T-cell (primary cell): ENCODE measurements at places on chromosomes 5 and 9.

DNA sequence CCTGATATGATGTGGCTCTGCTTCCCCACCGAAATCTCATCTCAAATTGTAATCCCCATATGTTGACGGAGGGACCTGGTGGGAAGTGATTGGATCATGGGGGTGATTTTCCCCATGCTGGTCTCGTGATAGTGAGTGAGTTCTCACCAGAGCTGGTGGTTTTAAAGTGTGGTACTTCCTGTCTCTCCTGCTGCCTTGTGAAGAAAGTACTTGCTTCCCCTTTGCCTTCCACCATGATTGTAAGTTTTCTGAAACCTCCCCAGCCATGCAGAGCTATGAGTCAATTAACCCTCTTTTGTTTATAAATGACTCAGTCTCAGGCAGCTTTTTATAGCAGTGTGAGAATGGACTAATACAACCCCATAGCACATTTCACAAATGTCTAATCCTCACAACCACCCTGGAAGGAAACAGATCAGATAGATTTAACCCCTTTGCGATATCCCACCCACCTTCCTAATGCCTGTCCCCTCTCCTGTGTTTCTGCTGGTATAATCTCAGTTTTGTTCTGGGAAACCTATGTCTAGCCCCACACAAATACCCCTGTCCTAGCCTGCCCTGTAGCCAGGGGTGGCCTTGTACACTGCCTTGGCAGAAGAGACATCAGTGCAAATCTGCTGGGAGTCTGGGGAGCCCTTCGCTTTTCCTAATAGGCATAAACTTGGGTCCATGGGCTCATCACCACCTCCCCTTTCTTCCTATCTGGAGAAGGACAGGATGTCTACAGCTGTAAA, 157.0 kb upstream of the RAI14 start:
- DNase-seq, result no peak

- DNase-seq, result no peak
These were observed 82.9 kb downstream of the RXRA start for GRCh38 chr9:134408939-134409737.

- DNase-seq, result no peak
These were observed 161.2 kb downstream of the RGS3 start for GRCh38 chr9:113624721-113625120.

- no peak for DNase-seq
These were observed 17.9 kb downstream of the TMEM245 start for GRCh38 chr9:109101810-109102209.

DNA sequence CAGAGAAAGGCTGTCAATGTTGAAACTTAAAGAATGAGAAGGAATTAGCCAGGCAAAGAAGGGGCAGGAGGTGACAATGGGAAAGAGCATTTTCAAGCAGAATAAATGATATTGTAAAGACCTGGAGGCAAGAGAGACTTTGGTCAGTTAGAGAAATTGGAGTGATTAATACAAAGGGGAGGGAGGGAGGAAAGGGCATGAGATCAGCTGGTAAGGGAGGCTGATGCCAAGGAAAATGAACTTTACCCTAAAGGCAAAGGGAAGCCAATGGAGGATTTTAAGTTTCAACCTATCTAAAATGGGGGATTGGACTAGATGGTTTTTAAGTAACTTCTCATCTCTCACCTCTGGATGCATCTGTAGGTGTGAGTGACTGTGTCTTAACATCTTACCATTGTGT, 23.3 kb downstream of the C5 start:
- no peak for DNase-seq
